ENCODE measurements at places on chromosomes 11 and 22. TPM values are rescaled to one million over a fixed set of nuclear protein-coding genes. Genes with fewer than 3 reads are reported as not detected.

Gene MS4A15
- not detected for total RNA-seq

Gene MYO18B
- not detected for total RNA-seq

Gene NOX4
- total RNA-seq = 0.66 TPM

Gene UPK2
- total RNA-seq = not detected

Gene TMEM191B
- total RNA-seq = not detected

Gene TMEM223
- total RNA-seq = 11.2 TPM

Gene OR8J3
- total RNA-seq = not detected

Gene CARD18
- total RNA-seq = 11.2 TPM

Gene CHRNA10
- total RNA-seq = 0.66 TPM
